ENCODE measurements at places on chromosomes 5 and 9. TPM values are rescaled to one million over a fixed set of nuclear protein-coding genes. Genes with fewer than 3 reads are reported as not detected.

The SH3TC2 gene
- 1.8 TPM for polyA plus RNA-seq

The ISL1 gene
- 0.28 TPM for polyA plus RNA-seq

The PCDHGA7 gene
- polyA plus RNA-seq: 1.6 TPM

The IL9 gene
- not detected for polyA plus RNA-seq

The DBH gene
- 0.54 TPM for polyA plus RNA-seq

The DND1 gene
- not detected for polyA plus RNA-seq

DNA sequence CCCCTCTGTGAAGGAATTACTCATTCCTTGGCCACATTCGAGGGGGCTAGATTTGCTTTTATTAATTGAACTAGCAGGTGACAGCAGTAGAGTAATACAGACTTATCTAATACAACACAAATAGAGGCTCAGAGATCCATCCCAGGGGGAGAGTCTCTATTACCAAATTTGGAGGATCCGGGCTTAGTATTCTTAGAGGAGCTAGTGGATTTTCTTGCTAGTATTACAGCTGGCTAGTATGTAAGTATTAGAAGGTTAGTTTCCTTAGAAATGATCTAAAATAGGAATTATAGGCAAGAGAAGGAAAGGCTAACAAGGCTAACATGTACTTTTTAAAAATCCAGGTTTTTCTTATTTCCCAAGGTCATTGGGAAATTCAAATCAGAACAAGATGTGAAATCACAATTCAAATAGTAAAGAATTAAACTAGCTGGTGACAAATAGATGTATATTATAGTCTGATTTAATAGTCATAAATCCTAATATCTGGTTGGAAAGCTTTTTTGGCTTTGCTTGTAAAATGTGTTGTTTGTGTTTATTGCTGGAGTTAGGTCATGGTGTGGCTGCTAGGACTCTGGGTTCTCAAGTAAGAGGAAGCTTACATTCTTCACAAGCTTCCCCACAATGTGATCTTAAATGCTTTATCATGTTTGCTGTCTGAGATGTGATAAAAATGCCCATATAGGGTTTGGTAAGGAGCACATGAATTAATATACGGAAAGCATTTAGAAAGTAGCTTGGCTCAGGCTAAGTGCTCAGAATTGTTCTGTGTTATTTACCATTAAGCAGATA, 160.4 kb upstream of the MPDZ start:
- no peak for DNase-seq

DNA sequence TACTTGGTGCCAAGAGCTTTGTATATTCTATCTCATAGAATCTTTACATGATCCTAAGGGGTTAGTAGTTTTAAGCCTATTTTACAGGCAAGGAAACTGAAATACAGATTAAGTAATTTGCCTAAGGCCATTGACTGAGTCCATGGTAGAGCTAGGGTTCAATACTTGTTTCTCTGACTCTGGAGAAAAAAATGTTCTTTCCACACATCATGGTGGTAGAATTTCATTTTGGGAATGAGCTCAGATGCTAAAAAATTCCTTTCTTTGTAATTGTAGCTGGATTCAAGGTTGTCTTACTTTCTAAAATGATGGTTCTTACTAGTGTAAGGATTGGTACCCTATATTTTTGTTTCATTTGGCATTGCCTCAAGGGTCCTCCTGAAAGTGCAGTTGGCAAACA, 86.0 kb downstream of the ANKRD55 start:
- DNase-seq: no peak

The PCDHB5 gene
- polyA plus RNA-seq: 3.2 TPM

The CDKN2B gene
- polyA plus RNA-seq: 0.61 TPM

The CER1 gene
- polyA plus RNA-seq: not detected

DNA sequence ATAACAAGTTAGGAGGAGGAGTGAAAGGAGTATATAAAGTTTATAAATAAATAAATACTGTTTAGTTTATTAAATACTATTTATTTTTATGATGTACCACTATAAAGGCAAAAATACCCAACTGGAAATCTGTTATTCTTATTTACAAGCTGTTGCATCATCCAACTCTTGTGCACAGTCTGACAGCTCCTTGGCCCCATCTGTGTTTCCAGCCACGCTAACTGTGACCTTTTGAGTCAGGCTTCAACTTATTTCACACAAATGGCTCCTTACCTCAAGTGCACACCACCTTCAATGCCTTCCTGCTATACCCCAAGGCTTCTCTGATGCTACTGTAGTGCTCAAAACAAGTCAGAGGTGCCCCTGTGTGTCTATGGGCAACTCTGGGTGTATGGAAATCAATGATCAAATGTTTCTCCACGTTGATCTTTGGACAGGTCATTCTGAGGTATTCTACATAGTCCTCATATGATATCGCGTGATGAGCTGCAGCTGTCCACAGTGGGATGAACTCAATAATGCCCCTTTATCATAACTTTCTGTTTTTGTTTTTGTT, 303.2 kb upstream of the GRAMD2B start:
- DNase-seq: no peak

DNA sequence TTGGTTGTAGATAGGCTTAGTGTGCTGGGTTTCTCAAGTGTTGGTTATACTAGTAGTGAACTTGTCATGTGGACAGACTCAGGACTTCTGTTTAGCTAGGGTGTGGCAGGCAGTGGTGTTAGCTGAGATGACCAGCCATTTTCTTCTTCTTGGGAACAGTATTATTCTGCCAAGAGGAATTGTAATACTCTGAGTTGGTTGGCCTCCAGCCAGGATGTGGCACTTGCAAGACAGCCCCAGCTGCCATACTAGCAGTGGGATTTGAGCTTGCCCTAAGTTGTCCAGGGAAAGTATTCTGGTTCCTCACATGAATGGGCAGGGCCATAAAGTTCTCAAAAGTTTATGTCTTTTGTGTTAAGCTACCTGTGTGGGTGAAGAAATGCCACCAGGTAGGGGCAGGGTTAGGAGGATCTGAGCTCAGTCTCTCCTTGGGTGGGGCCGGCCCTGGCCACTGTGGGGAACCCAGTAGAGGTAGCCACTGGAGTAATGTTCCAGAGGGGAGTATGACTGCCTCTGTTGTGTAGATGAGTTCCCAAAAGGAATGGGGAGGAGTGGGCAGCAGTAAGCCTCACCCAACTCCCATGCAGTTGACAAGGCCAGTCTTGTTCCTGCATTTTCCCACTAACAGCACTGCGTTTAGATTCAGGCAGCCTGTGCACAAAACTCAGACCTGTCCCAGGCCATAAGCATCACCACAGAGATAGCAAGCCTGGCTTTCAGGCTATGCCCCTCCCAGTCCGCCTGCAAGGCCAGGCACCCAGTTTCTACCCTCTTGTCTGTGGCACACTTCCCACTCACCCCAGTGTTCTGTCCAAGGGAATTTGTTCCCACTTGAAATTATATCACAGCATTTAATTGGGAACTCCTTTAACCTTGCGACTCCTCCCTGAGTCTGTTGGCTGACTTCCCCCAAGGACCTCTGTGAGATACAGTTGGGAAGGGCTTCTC, 250.7 kb downstream of the ANXA1 start:
- no peak for DNase-seq

DNA sequence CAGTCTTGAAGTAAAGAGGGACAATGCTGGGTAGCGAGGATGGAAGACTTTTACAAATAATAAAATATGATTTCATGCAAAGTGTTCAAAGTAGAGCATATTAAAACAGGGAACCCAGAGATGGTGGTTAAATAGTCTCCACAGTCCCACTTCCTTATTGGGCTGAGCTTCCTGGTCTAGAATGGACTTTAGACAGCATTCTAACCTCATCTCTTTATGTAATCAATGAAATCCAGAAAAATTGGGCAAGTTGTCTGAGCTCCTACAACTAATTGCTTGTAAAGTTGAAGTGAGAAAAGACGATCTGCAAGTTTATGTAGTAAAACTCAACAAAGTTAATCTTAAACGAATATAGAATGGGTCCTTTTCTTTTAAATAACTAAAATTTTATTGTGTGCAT, 328.9 kb downstream of the PJA2 start:
- no peak for DNase-seq

The MYMK gene
- polyA plus RNA-seq: 82.7 TPM

DNA sequence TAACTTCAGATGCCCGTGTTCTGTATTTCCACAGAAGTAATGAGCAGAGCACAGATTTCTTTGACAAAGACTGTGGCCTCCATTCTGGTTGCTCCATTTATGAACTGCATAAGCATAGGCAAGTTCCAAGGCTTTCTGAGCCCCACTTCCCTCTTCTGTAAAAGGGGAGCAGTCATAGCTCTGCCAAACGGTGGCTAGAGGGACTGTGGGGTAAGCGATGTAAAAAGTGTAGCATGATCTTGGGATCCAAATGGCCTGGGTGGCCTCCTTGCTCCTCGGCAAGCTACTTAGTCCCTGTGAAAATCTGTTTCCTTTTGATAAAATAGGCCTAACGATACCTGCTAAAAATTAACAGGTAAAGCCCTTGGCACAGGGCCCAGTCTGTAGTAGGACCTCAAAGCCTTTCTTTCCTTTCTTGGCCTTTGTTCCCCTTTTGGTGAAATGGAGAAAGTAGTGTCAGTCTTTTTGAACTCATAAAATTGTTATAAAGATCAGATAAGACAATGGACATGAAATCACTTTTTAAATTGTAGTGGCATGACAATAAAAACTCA, 646.6 kb downstream of the ACTL7B start:
- DNase-seq: no peak

DNA sequence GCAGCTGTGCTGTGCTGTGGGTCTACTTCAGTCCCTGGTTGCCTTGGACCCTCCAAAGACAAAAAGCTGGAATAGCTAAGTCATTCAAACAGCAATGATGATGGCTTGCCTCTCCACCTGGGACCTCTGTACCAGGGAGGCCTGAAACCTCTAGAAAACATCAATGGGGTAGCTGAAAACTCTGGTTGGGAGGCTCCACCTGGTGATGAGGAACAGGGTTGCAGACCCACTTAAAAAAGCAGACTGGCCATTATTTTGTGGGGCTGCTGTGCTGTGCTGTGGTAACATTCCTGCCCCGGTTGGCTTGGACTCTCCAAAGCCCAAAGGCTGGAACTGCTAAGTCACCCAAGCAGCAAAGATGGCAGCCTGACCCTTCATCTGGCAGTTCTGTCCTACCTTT, 839.3 kb upstream of the ARRDC3 start:
- DNase-seq: no peak

GRCh38 chr9:112551641-112552040, 65.0 kb downstream of the KIAA1958 start:
- DNase-seq: no peak
